Keratinocyte (primary cell): ENCODE measurements at places on chromosomes 3 and 15. TPM values are rescaled to one million over a fixed set of nuclear protein-coding genes. Genes with fewer than 3 reads are reported as not detected.

The C3orf70 gene
- 0.01 TPM in 1 of 3 replicates, not detected in the others for polyA plus RNA-seq

DNA sequence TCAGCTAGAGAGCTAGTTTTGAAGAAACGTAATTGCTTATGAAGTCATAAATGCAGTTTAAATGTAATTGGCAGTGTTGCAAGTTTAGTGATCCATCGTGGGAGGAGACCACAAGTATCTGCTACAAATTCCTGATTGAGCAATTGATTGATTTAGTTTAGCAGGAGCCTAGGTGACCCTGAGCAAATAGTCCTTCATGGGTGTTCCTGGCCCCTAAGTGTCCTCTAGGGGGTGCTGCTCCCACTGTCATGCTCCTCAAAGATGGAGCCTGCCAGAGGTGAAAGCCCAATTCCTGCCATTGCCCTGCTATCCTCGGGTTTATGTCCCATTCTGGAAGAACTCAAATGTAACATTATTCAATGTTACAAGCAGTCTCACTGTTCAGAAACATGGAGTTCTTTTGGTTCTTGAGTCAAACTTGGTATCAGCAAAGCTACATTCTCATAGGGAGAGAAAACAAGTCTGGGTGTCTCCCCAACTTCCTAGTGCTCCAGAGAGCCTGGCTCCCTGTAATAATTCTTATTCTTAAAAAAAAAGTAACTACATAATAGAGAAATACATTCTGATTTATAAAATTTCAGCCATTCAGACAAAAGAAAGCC lies 29.8 kb upstream of the SENP5 start:
- no peak overlapping the region for H3K4me3 ChIP-seq
- no peak overlapping the region for H3K27ac ChIP-seq
- no peaks in the 10 kb centered on the region for H3K36me3 ChIP-seq
- H3K27me3 ChIP-seq, result no peaks in the 10 kb centered on the region

The CCDC39 gene
- polyA plus RNA-seq, result not detected in 3 replicates

DNA sequence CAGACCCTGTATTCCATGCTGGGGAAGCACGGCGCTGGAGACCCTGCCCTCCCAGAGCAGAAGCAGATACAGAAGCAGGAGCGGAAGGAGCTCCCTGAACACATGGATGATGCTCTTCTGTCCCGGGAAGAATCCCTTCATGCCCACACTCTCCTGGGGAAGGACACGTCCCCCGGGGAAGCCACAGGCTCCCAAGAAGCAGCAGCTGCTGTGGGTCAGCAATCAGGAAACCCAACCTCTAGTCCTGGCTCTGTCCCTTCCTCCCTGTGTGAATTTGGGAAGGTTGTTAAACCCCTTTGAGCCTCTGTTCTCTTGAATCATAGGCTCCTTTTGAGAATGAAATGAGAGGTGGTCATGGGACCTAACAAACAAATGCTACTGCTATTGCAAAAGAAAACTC lies 176.2 kb upstream of the TPM1 start:
- H3K27ac ChIP-seq, result no peak overlapping the region
- H3K4me3 ChIP-seq, result no peak overlapping the region
- no peaks in the 10 kb centered on the region for H3K4me1 ChIP-seq
- no peaks in the 10 kb centered on the region for H3K36me3 ChIP-seq
- DNase-seq, result no peak
- H3K27me3 ChIP-seq, result no peaks in the 10 kb centered on the region

DNA sequence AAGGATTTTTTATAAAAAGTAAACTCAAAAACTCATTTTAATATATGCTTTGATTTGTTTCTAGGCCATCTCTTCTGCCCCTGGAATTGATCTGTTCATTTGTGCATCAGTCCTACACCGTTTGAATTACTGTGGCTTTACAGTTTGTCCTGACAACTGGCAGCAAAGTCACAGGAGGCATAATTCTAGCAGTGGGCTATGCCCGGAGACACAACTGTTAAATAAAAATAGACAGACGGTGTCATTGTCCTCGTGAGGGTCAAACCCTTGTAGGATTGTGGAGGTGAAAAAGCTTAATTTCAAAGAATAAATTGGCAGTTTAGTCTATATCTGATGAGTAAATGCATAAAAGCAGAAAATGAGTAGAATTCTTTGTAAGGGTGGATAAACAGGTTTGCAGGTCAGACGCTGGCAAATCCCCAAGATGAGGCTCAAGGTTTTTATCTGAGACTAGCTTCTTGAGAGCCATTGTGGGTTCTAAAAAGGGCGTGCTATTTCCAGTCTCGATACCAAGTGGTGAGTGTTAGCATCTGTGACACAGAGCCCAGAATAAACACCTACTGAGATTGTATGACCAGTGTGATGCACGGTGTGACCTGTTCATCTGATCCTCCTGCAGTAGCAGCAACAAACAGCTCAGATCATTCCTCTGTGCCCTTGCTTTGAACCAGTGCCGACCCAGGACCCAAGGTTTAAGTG lies 51.5 kb upstream of the SLCO3A1 start:
- no peaks in the 10 kb centered on the region for H3K4me1 ChIP-seq
- DNase-seq, result no peak
- peaks cover 2% of the 10 kb centered on the region for H3K27me3 ChIP-seq
- no peak overlapping the region for H3K27ac ChIP-seq
- H3K4me3 ChIP-seq, result no peak overlapping the region

DNA sequence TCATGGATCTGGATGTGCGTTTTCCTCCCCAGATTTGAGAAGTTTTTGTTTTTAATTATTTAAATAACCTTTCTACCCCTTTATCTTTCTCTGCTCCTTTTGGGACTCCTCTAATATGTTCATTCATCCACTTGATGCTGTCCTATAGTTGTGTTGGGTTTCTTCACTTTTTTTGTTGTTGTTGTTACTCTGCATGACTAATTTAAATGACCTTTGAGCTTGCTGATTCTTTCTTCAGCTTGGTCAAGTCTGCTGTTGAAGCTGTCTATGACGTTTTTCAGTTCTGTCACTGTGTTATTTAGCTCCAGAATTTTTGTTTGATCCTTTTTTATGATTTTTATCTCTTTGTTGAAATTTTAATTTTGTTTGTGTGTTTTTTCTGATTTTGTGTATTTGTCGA lies 463.6 kb upstream of the ALCAM start:
- H3K36me3 ChIP-seq, result no peaks in the 10 kb centered on the region
- H3K27me3 ChIP-seq, result no peaks in the 10 kb centered on the region
- H3K27ac ChIP-seq, result no peak overlapping the region

DNA sequence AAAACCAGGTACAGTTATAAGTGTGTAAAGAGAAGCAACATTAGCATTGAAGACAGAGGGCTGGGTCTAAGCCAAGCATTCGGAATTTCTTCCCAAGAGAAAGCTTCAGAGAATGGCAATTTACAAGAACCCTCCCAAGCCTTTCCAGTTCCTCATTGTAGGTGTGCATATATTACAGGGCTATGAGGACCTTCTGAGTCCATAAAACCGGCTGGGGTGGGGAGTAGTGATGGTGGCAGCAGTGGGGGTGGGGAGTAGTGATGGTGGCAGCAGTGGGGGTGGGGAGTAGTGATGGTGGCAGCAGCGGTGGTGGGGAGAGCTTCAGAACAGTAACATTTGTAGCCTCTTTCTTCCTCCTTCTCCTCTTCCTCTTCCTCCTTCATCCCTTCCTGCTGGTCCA lies 368.7 kb upstream of the UMPS start:
- H3K4me3 ChIP-seq, result no peak overlapping the region
- H3K4me1 ChIP-seq, result no peaks in the 10 kb centered on the region
- peaks cover 6% of the 10 kb centered on the region for H3K27me3 ChIP-seq
- no peak overlapping the region for H3K27ac ChIP-seq
- DNase-seq, result no peak
- no peaks in the 10 kb centered on the region for H3K36me3 ChIP-seq

The PPP1R14D gene
- not detected in 3 replicates for polyA plus RNA-seq

The TWF2 gene
- polyA plus RNA-seq, result 70.4 to 113 TPM (median 77.0 TPM) in 3 replicates

DNA sequence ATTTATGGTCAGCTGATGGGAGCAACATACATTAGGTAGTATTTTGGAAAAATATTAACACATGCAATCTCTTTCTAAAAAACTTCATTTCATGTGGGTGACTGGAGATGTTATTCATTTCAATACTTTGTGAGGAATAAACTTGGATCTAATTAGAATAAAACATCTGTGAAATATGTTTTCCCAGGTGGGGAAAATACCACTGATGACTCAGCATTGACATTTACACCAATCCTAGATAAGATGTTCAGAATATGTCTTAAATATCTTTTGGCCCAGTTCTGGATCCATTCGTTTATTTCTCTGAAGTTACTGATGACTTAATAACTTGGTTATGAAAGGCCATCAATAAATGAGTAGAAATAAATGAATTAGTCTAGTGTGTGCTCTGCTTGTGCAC lies 247.6 kb downstream of the CHST2 start:
- H3K4me3 ChIP-seq, result no peak overlapping the region
- H3K4me1 ChIP-seq, result no peaks in the 10 kb centered on the region

GRCh38 chr3:120460181-120460790 lies 9.5 kb upstream of the FSTL1 start:
- H3K27me3 ChIP-seq, result no peaks in the 10 kb centered on the region
- DNase-seq, result no peak
- H3K36me3 ChIP-seq, result no peaks in the 10 kb centered on the region
- no peaks in the 10 kb centered on the region for H3K4me1 ChIP-seq
- H3K4me3 ChIP-seq, result no peak overlapping the region
- no peak overlapping the region for H3K27ac ChIP-seq

The LTF gene
- 0.03 TPM in 1 of 3 replicates, not detected in the others for polyA plus RNA-seq

The SUCNR1 gene
- polyA plus RNA-seq, result not detected in 3 replicates

The GOLGA8Q gene
- polyA plus RNA-seq, result 0.03 to 0.15 TPM in 2 of 3 replicates, not detected in the other

DNA sequence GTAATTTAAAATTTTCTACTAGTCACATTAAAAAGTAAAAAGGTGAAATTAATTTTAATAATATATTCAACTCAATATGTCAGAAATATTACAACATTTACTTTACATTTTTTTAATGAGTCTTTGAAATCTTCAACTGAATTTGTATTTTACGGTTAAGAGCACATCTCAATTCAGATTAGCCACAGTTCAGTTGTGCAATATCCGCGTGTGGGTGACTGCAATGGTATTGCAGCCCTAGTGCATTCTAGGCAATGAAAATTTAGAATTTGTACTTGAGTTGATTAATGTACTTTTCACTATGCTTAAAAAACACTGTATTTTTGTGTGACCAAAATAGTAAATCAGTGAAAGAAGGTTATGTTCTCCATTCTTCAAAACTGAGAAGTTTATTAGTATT lies 57.3 kb downstream of the CEP63 start:
- no peaks in the 10 kb centered on the region for H3K36me3 ChIP-seq
- no peaks in the 10 kb centered on the region for H3K27me3 ChIP-seq
- DNase-seq, result no peak
- H3K4me1 ChIP-seq, result no peaks in the 10 kb centered on the region
- H3K27ac ChIP-seq, result no peak overlapping the region

DNA sequence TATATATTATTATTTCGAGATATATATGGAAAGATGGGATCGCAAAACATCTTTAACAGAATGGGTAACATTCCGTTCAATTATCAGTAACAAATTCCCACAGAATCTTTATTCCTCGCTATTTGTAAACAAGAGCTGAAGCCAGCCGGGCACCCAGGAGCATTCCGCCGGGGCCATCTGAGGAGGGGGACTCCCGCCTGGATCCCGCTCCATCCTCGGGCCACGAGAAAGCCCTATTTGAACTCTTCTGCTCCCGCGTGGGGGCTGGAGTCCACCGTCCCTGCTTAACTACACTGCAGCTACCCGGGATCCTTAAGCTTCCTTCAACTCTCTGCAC lies 687 bp downstream of the GPR176 start:
- peak overlapping the region; percentile 91 for H3K4me3 ChIP-seq
- peak overlapping the region; percentile 96 for H3K27ac ChIP-seq
- no peaks in the 10 kb centered on the region for H3K36me3 ChIP-seq
- peaks cover 17% of the 10 kb centered on the region for H3K4me1 ChIP-seq
- no peak for DNase-seq

The C3orf22 gene
- polyA plus RNA-seq, result not detected in 3 replicates
